Fibroblast of upper back skin (primary cell): ENCODE measurements at places on chromosomes 3 and 15.

DNA sequence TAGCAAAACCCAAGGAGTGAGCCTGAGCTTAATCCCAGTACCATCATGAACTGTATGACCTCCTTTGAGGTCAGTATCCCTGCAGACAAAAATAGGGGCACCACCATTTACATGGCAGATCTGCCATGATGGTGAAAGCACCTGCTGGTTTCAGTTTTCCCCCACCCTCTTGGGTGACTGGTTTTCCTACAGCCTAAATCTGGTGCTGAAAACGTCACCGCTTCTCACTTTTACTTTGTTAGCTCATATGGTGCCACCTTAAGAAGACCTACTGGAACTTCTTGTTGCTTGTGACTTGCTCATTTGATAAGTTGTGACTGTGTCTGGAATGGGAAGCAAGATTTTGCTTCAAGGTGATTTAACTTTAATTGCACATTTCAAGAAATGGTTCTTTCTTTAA, 5.1 kb downstream of the PPP1R2 start:
- no peak for DNase-seq

DNA sequence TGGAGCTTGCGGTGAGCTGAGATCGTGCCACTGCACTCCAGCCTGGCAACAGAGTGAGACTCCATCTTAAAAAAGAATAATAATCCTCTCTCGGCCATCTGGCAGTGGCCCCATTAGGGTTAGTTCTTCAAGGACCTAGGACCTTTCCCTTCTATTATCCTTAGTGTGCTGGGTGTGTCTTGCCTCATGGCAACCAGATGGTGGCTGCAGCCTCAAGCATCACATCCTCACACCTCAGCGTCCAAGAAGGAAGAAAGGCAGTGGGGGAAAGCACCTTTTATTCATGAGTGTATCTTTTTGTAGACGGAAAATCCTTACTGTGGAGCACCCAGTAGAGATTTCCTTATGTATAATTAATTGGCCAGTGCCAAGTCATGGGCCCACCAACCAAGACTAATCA, 42.7 kb upstream of the TFRC start:
- DNase-seq = no peak

DNA sequence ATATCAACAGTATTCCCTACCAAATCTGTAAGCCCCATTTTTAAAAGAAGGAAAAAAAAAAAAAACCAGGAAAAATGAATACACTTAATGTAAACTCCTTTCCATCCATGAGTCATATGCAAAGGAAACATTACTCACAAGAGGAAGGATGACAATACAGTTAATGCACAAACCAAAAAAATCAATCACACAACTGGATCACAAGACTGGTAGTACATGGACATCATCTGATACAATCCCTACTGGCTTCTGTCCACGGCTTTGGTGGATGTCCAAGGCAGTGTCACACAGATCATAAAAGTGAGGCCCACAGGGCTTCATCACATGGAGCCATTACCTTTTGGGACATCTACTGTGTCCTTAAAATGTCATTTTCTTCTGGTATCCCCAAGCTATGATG, 44.0 kb downstream of the SUCLG2 start:
- DNase-seq = peak; percentile 78

GRCh38 chr3:173725507-173725906, 328.0 kb downstream of the NLGN1 start:
- DNase-seq = peak; percentile 67
